ENCODE measurements at places on chromosomes 7 and 10.

DNA sequence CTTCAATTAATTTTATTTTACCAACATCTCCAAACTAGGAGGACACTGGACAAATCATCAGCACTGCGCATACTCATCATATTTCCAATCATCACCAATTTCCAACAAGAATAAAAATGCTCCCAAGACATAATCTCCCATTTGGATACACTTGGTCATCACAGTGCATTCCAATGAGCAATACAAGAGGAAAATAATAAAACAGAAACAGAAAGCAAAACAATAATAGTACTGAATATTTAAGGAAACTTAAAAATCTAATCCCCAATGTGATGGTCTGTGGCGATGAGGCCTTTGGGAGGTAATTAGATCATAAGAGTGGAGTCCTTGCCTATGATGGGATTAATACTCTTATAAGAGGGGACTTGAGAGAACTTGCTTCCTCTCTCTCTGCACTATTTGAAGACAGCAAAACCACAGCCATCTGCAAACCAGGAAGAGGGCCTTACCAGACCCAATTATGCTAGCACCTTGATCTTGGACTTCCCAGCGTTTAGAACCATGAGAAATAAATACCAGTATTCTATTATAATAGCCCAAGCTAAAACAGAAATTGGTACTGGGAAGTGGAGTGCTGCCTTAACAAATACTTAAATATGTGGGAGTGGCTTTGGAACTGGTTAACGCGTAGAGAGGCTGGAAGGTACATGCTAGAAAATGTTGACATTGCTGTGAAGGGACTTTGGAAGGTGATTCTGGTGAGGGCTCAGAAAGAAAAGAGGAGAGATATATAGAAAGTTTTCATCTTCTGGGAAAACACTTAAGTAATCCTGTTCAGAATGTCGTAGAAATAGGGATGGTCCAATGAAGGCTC lies 91.5 kb downstream of the JAZF1 start:
- no peak for DNase-seq

GRCh38 chr7:82700741-82701140 lies 257.2 kb upstream of the CACNA2D1 start:
- no peak for DNase-seq

- no peak for DNase-seq
Measured at GRCh38 chr7:100369105-100369504, 4.2 kb upstream of the PILRA start.

- no peak for DNase-seq
Measured at GRCh38 chr10:45647118-45647517, 25.5 kb downstream of the ZFAND4 start.

DNA sequence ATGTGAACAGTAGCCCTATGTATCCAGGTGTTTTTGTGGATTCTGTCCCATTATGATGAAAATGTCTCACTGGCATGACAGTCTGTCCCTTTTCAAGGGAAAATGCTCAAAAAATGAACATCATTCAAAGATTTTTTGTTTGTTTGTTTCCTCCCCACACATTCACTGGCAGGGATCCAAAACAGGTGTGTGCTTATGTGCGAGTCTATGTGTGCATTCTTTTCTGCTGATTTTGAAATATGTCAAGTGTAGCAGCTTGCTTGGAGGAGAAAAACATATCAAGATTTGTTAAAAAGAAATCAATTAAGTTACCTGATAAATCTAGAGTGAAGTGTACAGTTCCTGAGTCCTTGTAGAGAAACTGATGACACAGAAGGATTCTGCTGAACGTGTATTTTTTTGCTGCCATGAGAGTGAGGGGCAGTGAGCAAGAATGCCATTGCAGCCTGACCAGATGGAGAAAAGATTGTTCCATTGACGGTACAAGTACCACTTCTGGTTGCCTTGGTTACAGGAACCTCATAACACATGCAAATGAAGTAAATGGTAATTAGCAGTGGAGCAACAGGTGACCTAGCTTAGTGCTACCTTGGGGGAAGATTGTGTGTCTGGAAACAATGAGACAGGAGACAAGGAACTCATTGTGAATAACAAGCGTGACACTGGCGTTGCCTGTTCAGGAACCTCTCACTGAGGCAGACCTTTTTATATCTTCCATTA lies 277.4 kb upstream of the PHYHIPL start:
- no peak for DNase-seq

DNA sequence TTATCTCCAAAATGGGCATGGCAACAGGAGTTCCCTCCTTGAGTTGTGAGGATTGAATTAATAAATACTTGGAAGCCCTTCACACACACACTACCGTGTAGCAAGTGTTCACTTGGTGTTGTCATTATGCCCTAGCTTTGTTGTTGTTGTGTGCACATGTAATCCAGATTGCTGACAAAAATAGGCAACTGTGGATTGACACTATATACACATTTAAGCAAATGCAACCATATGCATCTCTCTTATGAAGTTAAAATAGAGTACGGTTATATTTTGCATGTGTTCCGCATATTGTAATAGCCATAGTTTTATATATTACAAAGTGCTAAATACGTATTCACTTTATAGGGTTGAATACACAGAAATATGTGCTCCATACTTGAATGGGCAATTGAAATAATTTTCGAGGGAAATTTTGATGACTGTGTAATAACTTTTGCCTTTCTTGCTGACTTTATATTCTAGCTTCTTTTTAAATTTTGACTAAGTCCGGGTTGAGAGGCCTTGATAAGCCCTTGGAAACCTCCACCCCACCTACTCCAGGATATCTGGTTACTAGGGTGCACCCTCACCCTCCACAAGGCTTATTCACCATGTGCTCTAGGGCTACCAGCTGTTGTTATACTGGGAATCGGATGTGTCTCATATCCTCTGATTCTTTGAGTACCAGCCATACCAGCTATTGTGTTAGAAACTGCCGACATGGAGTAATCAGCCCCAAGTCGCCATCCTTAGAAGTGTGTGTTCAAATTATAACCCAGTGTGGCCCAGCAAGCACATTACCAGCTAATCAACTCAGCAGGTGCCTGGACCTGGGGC lies 265.0 kb downstream of the CAMK1D start:
- no peak for DNase-seq
